Esophagus muscularis mucosa (tissue), 4 donors: ENCODE measurements at places on chromosomes 1 and 21. TPM values are rescaled to one million over a fixed set of nuclear protein-coding genes. Genes with fewer than 3 reads are reported as not detected.

DNA sequence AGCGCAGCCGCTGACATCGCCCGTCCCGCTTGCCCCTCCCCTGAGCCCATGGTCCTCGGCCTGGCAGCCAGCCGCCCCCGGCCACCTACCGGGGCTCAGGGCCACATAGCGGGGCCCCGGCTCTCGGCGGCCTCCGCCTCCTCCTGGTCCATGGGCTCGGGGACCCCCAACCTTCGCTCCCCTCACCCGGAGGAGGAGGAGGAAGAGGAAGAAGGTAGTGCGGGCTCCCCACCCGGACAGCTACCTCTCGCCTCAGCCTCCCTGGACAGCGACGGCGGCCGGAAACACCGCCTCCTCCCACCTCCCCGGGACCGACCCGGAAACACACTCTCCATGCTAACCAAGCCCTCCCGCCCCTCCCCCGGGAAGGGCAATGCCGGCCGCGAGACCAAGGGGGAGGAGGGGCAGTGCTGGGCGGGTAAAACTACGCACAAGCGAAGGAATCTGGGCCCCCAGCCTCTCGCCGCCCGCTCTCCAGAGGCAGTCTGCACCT lies at the start of gene KIAA0319L:
Gene KIAA0319L, minus strand, starts transcription at position 286 of the 493 bp plus-strand sequence. CDS start 2,912 bp downstream, outside the sequence.
- no peak for DNase-seq
- peaks cover 58% of the 10 kb centered on the region for H3K4me1 ChIP-seq
- H3K4me3 ChIP-seq, result peak within 1 kb of the TSS; percentile 98
- H3K27ac ChIP-seq, result peak within 1 kb of the TSS; percentile 98

- DNase-seq, result peak; percentile 93
- H3K4me1 ChIP-seq, result peaks cover 8% of the 10 kb centered on the region
- no peaks in the 10 kb centered on the region for H3K27me3 ChIP-seq
- peak overlapping the region; percentile 41 for H3K4me3 ChIP-seq
These were observed 9.7 kb upstream of the SHCBP1L start for GRCh38 chr1:182962554-182963115.

DNA sequence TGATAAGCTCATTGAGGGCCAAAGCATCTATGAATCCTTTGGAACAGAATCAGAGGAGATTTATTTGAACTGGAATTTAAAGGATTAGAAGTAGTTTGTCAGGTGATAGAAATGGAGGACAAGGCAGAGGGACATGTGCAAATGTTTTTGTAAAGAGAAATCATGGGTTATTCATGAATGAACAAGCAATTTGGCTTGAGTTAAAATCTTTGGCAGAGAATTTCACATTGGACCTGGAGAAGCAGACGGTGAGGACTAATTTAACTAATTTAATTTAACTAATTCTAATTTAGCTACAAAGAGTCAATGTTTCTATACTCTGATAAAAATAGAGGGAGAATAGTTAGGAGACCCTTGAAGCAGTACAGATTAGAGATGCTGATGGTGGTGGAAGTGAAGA lies 36.3 kb downstream of the SNX7 start:
- H3K4me1 ChIP-seq, result no peaks in the 10 kb centered on the region
- DNase-seq, result no peak
- no peaks in the 10 kb centered on the region for H3K36me3 ChIP-seq
- no peak overlapping the region for H3K4me3 ChIP-seq
- H3K27me3 ChIP-seq, result no peaks in the 10 kb centered on the region
- H3K27ac ChIP-seq, result no peak overlapping the region

GRCh38 chr1:119331915-119332314 lies 36.7 kb upstream of the HAO2 start:
- peaks cover 5% of the 10 kb centered on the region for H3K4me1 ChIP-seq
- no peak for DNase-seq
- no peak overlapping the region for H3K27ac ChIP-seq
- no peak overlapping the region for H3K4me3 ChIP-seq
- no peaks in the 10 kb centered on the region for H3K36me3 ChIP-seq

DNA sequence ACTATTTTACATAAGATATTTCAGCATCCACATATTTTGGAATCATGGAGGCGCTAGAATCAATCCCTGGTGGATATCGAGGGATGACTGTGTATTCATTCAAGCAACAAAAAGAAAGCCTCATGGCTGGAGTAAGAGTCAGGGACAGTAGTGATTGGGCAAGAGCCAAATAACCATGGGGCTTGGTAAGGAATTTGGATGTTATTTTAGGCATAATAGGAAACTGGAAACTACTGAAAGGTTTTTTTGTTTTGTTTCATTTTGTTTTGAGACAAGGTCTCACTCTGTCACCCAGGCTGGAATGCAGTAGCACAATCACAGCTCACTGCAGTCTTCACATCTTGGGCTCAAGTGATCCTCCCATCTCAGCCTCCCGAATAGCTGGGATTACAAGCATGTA lies 33.8 kb upstream of the EYA3 start:
- no peak for DNase-seq
- H3K27me3 ChIP-seq, result no peaks in the 10 kb centered on the region
- no peak overlapping the region for H3K27ac ChIP-seq
- H3K36me3 ChIP-seq, result no peaks in the 10 kb centered on the region
- no peak overlapping the region for H3K4me3 ChIP-seq
- H3K4me1 ChIP-seq, result no peaks in the 10 kb centered on the region

GRCh38 chr1:78142736-78143135 lies 97.0 kb downstream of the GIPC2 start:
- no peak overlapping the region for H3K27ac ChIP-seq
- no peaks in the 10 kb centered on the region for H3K36me3 ChIP-seq
- DNase-seq, result no peak
- no peaks in the 10 kb centered on the region for H3K4me1 ChIP-seq

FMO2 gene
- 66.2 TPM for total RNA-seq

GRCh38 chr1:2855206-2856065 lies 53.9 kb upstream of the TTC34 start:
- H3K4me3 ChIP-seq, result no peak overlapping the region
- H3K4me1 ChIP-seq, result no peaks in the 10 kb centered on the region
- no peaks in the 10 kb centered on the region for H3K36me3 ChIP-seq
- no peak for DNase-seq

GRCh38 chr1:76500116-76500515 lies 367.2 kb upstream of the ST6GALNAC5 start:
- H3K4me3 ChIP-seq, result no peak overlapping the region
- DNase-seq, result no peak
- H3K27me3 ChIP-seq, result no peaks in the 10 kb centered on the region

DNA sequence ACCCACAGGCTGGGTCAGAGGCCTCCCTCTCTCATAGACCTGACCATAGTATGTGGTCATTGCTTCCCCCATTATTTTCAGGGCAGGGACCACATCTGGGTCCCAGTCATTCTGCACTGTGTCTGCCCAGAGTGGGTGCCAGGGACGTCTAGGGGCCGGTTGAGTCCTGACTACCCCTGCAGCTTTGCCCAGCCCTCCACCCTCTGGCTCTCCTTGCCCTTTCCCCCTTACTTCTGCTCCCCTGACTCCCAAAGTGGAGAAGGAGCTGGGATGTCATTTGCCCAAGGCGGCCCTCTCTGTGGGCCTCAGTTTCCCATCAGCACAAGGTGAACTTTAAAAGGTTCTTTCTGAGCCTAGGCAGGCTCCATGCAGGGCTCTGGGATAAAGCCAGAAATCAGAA lies 4.3 kb upstream of the TTC22 start:
- H3K4me1 ChIP-seq, result peaks cover 15% of the 10 kb centered on the region
- H3K4me3 ChIP-seq, result no peak overlapping the region
- no peak overlapping the region for H3K27ac ChIP-seq
- no peaks in the 10 kb centered on the region for H3K27me3 ChIP-seq
- no peaks in the 10 kb centered on the region for H3K36me3 ChIP-seq

DNA sequence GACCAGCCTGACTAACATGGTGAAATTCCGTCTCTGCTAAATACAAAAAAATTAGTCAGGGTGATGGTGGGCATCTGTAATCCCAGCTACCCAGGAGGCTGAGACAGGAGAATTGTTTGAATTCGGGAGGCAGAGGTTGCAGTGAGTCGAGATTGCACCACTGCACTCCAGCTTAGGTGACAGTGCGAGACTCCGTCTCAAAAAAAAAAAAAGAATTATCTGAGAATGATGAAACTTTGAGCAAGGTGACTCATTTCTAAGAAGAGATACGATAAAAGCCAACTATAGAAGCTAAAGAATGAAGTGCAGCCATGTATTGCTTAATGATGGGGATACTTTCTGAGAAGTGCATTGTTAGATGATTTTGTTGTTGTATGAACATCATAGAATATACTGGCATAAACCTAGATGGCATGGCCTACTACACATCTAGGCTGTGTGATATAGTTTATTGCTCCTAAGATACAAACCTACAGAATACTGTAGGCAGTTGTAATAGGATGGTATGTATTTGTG lies 64.7 kb downstream of the SNRPE start:
- no peak for DNase-seq
- no peak overlapping the region for H3K4me3 ChIP-seq
- no peaks in the 10 kb centered on the region for H3K27me3 ChIP-seq

- no peaks in the 10 kb centered on the region for H3K27me3 ChIP-seq
- peak overlapping the region; percentile 100 for H3K27ac ChIP-seq
- DNase-seq, result no peak
- H3K4me1 ChIP-seq, result no peaks in the 10 kb centered on the region
- H3K36me3 ChIP-seq, result no peaks in the 10 kb centered on the region
- H3K4me3 ChIP-seq, result no peak overlapping the region
These were observed 62.7 kb downstream of the ITPKB start for GRCh38 chr1:226676381-226676780.

GRCh38 chr21:32641710-32642698 lies 29.8 kb upstream of the CFAP298 start:
- H3K27ac ChIP-seq, result no peak overlapping the region
- peaks cover 42% of the 10 kb centered on the region for H3K36me3 ChIP-seq
- H3K4me3 ChIP-seq, result no peak overlapping the region
- no peaks in the 10 kb centered on the region for H3K4me1 ChIP-seq

GALNT2 gene
- total RNA-seq, result 89.6 TPM

DNA sequence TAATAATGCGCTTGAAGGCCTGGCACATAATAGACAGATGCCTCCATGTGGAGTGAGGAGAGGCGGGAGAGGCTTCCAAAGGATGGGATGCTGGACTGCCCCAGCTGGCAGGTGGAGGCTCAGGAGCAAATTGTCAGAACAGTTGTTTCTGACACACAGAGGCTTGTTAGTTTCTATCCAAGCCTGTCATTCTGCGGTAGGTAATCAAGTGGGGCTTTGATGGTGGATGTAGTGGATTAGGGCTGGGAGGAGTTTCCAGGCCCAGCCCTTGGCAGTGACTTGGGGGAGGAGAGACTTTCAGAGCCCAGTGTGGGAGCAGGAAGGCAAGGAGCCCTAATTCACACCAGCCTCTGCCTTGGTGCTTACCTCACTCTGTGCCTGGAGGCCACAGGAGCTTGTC lies 44.1 kb downstream of the FOXD2 start:
- DNase-seq, result no peak
- peaks cover 11% of the 10 kb centered on the region for H3K27me3 ChIP-seq
- no peak overlapping the region for H3K4me3 ChIP-seq
- H3K4me1 ChIP-seq, result peaks cover 15% of the 10 kb centered on the region
- H3K36me3 ChIP-seq, result no peaks in the 10 kb centered on the region

DNA sequence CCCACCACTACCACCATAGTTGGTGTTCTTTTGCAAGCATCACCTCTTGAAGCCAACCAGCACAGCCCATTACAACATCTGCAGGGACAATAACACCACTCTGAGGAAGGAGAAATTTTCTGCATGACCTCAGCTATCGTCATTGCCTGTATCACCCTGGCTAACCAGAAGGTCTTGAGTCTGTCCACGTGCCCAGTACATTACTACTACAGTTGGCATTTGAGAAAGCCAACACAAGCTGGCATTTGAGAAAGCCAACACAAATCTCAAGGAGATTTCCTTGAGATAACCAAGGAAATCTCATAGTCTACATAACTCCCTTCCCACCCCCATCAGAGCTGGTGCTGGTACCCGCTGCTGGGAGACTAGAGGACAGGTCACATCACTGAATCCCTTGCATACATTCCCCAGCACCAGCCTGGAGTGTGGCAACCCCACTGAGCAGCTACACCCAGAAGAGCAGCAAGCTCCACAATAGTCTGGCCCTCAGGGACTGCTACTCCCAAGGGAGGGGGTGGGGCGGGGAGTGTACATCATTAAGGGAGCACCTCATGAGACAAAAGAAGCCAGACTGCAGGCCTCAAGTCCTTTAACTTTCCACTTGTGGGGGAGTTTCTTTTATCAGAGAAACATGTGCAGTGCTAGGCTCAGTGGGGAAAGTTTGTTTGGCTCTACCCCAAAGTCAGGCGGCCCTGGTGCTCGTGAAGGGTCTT lies 46.0 kb upstream of the GUCA2A start:
- DNase-seq, result no peak
- no peaks in the 10 kb centered on the region for H3K36me3 ChIP-seq
- no peak overlapping the region for H3K4me3 ChIP-seq

DNA sequence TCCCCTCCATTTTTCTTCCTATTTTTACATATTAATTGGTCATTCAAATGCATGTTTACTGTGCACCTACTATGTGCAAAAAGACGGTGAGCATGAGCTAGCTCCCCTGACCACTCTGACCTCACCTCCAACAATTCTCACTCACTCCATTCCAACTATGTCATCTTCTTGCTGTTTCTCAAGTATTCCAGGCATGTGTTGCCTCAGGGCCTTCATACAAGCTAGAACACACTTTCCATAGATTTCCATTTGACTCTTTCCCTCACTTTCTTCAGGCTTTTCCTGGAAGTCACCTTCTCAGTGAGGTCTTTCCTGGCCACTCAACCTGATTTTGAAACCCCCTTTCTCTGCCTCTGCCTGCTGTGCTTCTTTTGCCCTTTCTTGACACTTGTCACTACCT lies 32.6 kb downstream of the CHIA start:
- H3K27ac ChIP-seq, result no peak overlapping the region
- no peak for DNase-seq
- no peak overlapping the region for H3K4me3 ChIP-seq
- no peaks in the 10 kb centered on the region for H3K4me1 ChIP-seq

DNA sequence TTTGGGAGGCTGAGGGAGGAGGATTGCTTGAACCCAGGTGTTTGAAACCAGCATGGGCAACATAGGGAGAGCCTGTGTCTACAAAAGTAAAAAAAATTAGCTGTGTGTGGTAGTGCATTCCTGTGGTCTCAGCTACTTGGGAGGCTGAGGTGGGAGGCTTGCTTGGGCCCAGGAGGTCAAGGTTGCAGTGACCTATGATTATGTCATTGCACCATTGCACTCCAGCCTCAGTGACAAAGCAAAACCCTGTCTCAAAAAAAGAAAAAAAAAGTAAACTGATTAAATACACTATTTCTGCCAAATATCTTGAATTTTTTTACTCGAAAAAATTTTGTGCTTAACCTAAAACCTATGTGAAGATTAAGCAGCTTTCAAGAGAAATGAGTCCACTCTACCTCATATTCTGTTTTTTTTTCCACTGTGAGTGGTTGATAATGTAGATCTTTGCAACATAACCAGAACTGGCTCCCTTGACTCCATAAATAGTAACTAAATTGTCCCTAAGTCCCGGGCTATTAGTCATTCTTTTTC lies 19.4 kb upstream of the ZNF281 start:
- DNase-seq, result peak; percentile 53
- H3K4me3 ChIP-seq, result no peak overlapping the region
- H3K27me3 ChIP-seq, result no peaks in the 10 kb centered on the region
- no peaks in the 10 kb centered on the region for H3K4me1 ChIP-seq
- H3K36me3 ChIP-seq, result no peaks in the 10 kb centered on the region
